ENCODE measurements at places on chromosomes 3 and 15. TPM values are rescaled to one million over a fixed set of nuclear protein-coding genes. Genes with fewer than 3 reads are reported as not detected.

- H3K36me3 ChIP-seq: no peaks in the 10 kb centered on the region
- DNase-seq: peak; percentile 72
- H3K27me3 ChIP-seq: no peaks in the 10 kb centered on the region
- H3K27ac ChIP-seq: peak overlapping the region; percentile 5
- peaks cover 92% of the 10 kb centered on the region for H3K4me1 ChIP-seq
- H3K4me3 ChIP-seq: peak overlapping the region; percentile 2
These were observed 25.7 kb downstream of the LIPC start for GRCh38 chr15:58457466-58457965.

GRCh38 chr15:91165850-91166249 is 65.8 kb downstream of the SV2B start:
- DNase-seq: no peak
- no peaks in the 10 kb centered on the region for H3K4me1 ChIP-seq
- no peak overlapping the region for H3K27ac ChIP-seq

GRCh38 chr3:126845920-126846715 is 136.8 kb upstream of the PLXNA1 start:
- no peak for DNase-seq
- no peaks in the 10 kb centered on the region for H3K36me3 ChIP-seq
- no peak overlapping the region for H3K27ac ChIP-seq
- no peaks in the 10 kb centered on the region for H3K4me1 ChIP-seq
- no peaks in the 10 kb centered on the region for H3K27me3 ChIP-seq
- no peak overlapping the region for H3K4me3 ChIP-seq

- peak overlapping the region; percentile 93 for H3K27ac ChIP-seq
- no peaks in the 10 kb centered on the region for H3K27me3 ChIP-seq
These were observed 10.3 kb downstream of the RMDN3 start for GRCh38 chr15:40744815-40745152.

DNA sequence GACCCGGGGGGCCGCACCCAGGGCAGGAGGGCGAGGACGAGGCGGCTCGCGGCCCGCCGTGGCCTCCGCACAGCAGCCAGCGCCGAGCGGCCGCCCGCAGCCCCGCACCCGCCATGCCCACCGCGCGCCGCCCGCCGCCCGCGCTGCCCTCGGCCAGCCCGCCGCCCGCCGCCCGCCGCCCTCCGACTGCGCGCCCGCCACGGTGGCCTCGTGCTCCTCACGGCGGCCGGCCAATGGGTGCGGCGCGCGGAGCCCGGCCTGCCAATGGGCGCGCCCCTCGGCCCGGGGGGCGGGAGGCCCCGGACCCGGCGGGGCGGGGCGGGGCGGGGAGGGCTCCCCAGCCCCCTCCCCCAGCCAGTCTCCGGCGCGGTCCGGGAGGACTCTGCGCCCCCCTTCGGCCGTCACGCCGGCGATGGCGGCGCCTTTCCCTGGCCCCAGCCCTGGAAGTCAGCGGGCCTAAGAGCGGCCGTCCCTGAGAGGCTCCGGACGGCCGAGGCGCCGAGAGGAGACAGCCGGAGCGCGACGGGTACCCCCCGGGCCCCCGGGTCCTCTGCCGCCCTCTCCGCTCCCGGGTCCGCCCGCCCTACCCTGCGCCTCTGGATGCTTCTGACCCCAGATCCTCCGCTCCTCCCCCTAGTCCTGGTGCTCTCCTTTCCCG is at the start of gene NT5DC2:
Gene NT5DC2 (minus strand): TSS at position 235 of the 658 bp plus-strand sequence. CDS start 120 bp downstream, at position 115.
- peak within 1 kb of the TSS; percentile 92 for H3K4me3 ChIP-seq

DNA sequence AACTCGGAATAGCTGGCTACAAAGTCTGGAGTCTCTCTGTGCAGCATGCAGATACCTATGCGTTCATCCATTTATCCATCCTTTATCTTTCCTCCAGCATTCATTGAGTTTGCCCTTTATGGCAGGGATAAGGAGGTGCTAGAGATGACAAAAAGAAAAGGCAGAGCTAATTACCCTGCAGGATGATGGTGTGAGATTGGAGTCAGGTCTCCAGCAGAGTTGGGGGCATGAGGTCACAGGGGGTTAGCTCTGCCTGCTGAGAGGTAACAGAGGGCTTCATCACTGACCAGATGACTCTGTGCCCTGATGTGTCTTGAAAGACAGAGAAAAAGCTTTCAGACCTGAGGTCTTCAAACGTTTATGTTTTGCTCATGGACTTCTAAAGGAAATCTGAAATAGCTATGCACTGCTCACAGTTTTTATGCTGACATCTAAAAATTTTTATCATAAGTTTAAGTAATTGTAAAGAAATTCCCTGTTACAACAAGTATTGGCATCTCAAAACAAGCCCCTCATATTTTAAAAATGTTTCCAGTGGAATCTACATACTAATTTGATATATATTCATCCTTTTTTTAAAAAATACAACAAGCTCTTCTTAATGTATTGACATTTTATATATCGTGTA is 132.3 kb upstream of the ANKRD28 start:
- DNase-seq: no peak
- H3K4me1 ChIP-seq: no peaks in the 10 kb centered on the region
- H3K27ac ChIP-seq: no peak overlapping the region
- H3K4me3 ChIP-seq: no peak overlapping the region
- no peaks in the 10 kb centered on the region for H3K27me3 ChIP-seq
- no peaks in the 10 kb centered on the region for H3K36me3 ChIP-seq

GRCh38 chr3:20905210-20905805 is 719.3 kb upstream of the SGO1 start:
- DNase-seq: no peak
- no peaks in the 10 kb centered on the region for H3K4me1 ChIP-seq
- no peak overlapping the region for H3K27ac ChIP-seq
- H3K36me3 ChIP-seq: peaks cover 1% of the 10 kb centered on the region
- H3K27me3 ChIP-seq: no peaks in the 10 kb centered on the region

DNA sequence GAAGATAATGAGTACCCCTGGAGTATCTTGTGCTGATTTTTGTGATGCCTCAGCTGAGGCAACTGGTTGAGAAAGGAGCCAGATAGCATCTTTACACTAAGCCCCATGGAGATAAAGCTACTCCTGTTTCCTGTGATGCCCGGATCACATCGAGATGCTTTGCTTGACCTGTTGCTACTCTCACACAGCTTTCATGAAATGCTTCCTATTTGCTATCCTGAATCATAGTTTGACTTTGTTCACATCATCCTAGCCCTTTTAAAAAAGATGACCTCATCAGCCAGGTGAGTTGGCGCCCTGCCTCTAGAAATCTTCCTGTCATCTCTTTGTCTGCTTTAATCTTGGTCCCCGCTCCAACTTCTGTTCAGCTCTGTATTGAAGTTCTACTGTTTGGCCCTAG is 409.6 kb upstream of the TBL1XR1 start:
- H3K4me3 ChIP-seq: no peak overlapping the region
- peaks cover 24% of the 10 kb centered on the region for H3K4me1 ChIP-seq
- DNase-seq: no peak
- no peaks in the 10 kb centered on the region for H3K27me3 ChIP-seq
- H3K27ac ChIP-seq: no peak overlapping the region

- no peak overlapping the region for H3K27ac ChIP-seq
- no peak overlapping the region for H3K4me3 ChIP-seq
- no peak for DNase-seq
These were observed 174.3 kb upstream of the ZBTB20 start for GRCh38 chr3:115321400-115321805.

- no peak overlapping the region for H3K4me3 ChIP-seq
- DNase-seq: no peak
- H3K27me3 ChIP-seq: peaks cover 34% of the 10 kb centered on the region
- H3K4me1 ChIP-seq: no peaks in the 10 kb centered on the region
These were observed 123.2 kb upstream of the GOLGA8J start for GRCh38 chr15:29959384-29960137.

DNA sequence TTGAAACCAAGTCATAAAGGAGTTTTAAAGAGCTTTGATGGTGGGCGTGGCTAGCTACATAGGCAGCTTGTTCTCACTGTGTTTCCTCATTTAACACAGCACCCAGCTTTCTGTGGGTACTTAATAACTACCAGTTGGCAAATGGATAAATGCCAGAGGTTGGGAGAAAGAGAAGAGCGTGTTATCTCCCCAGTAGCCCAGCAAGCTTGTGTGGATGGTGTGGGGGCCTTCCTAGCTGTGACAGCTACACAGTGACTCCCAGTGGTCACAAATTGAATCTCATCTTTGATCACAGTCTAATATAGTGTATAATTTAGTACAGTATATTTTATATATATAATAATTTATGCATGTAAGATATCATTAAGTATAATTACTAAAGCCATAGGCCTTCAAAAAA is 984.1 kb downstream of the EPHA3 start:
- no peak for DNase-seq
- H3K36me3 ChIP-seq: no peaks in the 10 kb centered on the region
- H3K4me3 ChIP-seq: no peak overlapping the region
- H3K27ac ChIP-seq: no peak overlapping the region
- H3K27me3 ChIP-seq: no peaks in the 10 kb centered on the region

DNA sequence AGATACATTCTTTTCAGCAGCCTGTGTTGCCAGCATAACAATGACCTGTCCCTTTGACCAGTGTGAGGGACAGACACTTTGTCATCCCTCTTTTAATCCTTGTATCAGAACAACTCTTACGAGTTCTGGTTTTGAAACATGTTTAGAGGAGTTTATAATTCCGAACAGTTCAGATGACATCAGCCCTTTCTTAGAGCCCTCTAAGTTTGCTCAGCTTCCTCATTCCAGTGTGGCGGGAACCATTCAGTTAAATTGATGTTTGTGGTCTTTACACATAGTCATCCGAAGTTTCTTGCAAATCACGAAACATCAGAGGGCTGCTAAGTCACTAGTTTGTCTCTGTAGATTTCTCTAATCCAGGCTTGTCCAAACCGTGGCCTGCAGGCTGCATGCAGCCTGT is 102.5 kb downstream of the AKAP13 start:
- peak overlapping the region; percentile 96 for H3K27ac ChIP-seq
- no peak for DNase-seq
- peaks cover 64% of the 10 kb centered on the region for H3K4me1 ChIP-seq

DNA sequence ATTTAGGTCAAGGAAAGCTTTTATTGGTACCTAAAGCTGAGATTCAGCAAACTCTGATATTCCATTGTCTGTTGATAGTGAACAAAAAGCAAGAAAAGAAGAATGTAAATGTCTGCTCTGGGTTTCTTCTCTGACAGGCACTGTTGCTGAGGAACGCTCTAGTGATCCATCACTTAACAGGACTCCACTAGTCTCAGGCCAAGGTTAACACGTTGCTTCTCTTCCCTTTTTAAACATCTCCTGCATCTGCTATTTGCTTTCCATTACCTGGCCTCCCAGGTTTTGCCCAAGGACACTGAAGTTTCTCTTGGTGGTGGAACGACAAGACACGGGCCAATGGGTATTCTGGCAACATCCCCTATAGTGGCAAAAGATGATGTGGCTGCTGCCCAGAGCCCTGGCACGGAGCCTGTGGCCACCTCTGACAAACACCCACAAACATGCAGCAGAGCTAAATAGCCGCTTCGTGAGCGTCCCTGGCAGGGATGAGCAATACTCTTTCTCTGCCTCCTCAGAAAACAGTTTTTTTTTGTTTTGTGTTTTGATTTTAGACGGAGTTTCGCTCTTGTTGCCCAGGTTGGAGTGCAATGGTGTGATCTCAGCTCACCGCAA is 97.8 kb upstream of the AKAP13 start:
- H3K4me3 ChIP-seq: no peak overlapping the region
- H3K27ac ChIP-seq: no peak overlapping the region
- peaks cover 16% of the 10 kb centered on the region for H3K27me3 ChIP-seq
- no peaks in the 10 kb centered on the region for H3K36me3 ChIP-seq
- DNase-seq: no peak
- H3K4me1 ChIP-seq: peaks cover 12% of the 10 kb centered on the region

GRCh38 chr3:5160940-5161858 is 26.3 kb upstream of the EDEM1 start:
- peaks cover 60% of the 10 kb centered on the region for H3K4me1 ChIP-seq
- peak; percentile 21 for DNase-seq
- peak overlapping the region; percentile 80 for H3K27ac ChIP-seq
- H3K4me3 ChIP-seq: peak overlapping the region; percentile 30
- no peaks in the 10 kb centered on the region for H3K27me3 ChIP-seq

DNA sequence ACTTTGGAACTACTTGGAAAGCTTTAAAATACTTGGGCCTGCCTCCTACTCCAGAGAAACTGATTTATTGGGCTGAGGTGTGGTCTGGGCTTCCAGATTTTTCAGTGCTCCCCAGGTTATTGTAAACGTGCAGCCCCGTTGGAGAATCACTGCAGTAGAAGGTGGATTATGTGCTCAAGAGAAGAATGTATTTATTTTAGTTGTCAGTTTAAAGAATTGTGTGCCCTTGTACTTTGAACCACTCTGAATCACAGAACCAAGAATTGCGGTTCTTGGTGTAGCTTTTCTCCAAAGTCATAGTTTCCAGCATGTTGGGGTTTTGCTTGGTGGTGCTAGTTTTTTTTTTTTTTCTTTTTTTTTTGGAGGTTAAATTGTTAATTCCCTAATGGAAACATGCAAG is 1.6 kb downstream of the TATDN2 start:
- H3K27me3 ChIP-seq: no peaks in the 10 kb centered on the region
- H3K27ac ChIP-seq: peak overlapping the region; percentile 96
- peaks cover 66% of the 10 kb centered on the region for H3K4me1 ChIP-seq
- peaks cover 59% of the 10 kb centered on the region for H3K36me3 ChIP-seq
- peak overlapping the region; percentile 98 for H3K4me3 ChIP-seq

- H3K4me1 ChIP-seq: no peaks in the 10 kb centered on the region
- H3K27ac ChIP-seq: no peak overlapping the region
- no peaks in the 10 kb centered on the region for H3K27me3 ChIP-seq
- H3K36me3 ChIP-seq: no peaks in the 10 kb centered on the region
- H3K4me3 ChIP-seq: no peak overlapping the region
These were observed 284.6 kb upstream of the C2CD4B start for GRCh38 chr15:62449638-62450037.

GRCh38 chr3:101143012-101143411 is 149.8 kb upstream of the ABI3BP start:
- H3K27ac ChIP-seq: no peak overlapping the region
- no peaks in the 10 kb centered on the region for H3K36me3 ChIP-seq
- no peak for DNase-seq

DNA sequence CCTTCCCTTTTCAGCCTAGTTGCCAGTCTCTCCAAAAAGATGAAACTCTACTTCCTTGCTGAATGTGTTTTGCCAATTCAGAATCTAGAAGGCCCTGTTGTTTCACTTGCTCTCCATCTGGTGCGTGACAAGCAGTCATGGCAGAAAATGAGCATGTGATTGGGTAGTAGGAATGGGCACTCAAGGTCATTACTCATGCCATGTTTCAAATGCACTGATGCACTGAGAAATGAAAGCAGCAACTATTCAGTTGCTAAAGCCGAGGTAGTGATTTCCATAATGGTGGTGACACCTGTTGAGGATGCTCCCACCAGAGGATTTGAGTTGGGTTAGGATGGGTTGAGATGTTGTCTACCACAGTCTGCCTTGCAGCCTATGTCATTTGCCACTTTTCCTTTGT is 12.7 kb downstream of the ZBTB38 start:
- H3K27me3 ChIP-seq: peaks cover 9% of the 10 kb centered on the region
- peak overlapping the region; percentile 34 for H3K27ac ChIP-seq
- DNase-seq: no peak

The CACNA2D3 gene
- total RNA-seq: not detected

The CA12 gene
- total RNA-seq: 2.4 TPM

The DUSP7 gene
- total RNA-seq: 15.7 TPM

The RPP25 gene
- 2.2 TPM for total RNA-seq

The TMCO5A gene
- total RNA-seq: not detected

The SLC15A2 gene
- 3.0 TPM for total RNA-seq

The SNX22 gene
- 0.60 TPM for total RNA-seq

The SNX33 gene
- 3.1 TPM for total RNA-seq

The GCNT3 gene
- not detected for total RNA-seq
